ENCODE measurements at places on chromosomes 13 and 19.

DNA sequence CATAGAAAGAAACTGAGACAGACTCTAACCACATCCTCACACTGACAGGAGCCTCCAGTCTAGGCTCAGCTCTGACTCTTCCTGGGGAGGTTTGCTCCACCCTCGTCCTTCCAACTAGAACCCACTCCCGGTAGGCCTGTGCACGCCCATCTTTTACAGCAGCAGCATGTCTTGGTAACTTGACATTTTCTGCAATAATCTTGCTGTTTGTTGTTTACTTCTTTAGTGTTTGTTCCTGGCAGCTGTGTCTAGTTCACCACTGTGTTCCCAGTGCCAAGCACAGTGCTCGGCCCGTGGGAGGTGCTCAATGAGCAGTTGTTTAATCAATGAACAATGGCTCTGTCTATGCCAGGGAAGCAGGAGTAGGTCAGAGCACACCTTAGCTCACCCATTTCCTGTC lies 23.1 kb upstream of the ZNF729 start:
- DNase-seq, result no peak

- DNase-seq, result no peak
Observed at GRCh38 chr19:53422551-53422950, 9.2 kb upstream of the ZNF761 start.

- no peak for DNase-seq
Observed at GRCh38 chr19:46862974-46863632, 2.3 kb downstream of the ARHGAP35 start.

DNA sequence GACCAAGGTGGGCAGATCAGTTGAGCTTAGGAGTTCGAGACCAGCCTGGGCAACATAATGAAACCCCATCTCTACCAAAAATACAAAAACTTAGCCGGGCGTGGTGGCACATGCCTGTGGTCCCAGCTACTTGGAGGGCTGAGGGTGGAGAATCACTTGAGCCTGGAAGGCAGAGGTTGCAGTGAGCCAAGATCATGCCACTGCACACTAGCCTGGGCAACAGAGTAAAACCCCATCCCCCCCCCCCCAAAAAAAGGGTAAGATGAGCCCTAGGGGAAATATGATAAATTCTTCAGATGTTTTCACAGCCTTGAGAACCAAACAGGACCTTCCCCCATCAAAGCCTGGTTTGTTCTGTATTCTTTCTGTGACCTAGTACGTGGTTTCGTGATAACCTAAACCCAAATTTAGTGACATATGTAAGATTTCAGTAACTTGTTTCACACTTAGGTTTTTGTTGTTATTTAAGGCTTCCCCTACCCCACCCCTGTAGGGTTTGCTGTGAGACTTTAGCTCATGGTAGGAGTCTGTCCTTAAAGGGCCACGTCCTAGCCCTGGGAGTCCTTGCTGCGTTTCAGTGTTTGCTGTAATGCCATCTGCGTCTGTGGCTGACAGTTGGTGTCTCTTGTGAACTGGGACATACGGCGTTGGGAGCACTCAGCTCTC lies 49.6 kb downstream of the MYO9B start:
- DNase-seq, result peak; percentile 9

GRCh38 chr19:10255358-10255757 lies 3.3 kb downstream of the MRPL4 start:
- DNase-seq, result no peak

GRCh38 chr19:5927441-5927821 lies 13.4 kb downstream of the CAPS start:
- no peak for DNase-seq

DNA sequence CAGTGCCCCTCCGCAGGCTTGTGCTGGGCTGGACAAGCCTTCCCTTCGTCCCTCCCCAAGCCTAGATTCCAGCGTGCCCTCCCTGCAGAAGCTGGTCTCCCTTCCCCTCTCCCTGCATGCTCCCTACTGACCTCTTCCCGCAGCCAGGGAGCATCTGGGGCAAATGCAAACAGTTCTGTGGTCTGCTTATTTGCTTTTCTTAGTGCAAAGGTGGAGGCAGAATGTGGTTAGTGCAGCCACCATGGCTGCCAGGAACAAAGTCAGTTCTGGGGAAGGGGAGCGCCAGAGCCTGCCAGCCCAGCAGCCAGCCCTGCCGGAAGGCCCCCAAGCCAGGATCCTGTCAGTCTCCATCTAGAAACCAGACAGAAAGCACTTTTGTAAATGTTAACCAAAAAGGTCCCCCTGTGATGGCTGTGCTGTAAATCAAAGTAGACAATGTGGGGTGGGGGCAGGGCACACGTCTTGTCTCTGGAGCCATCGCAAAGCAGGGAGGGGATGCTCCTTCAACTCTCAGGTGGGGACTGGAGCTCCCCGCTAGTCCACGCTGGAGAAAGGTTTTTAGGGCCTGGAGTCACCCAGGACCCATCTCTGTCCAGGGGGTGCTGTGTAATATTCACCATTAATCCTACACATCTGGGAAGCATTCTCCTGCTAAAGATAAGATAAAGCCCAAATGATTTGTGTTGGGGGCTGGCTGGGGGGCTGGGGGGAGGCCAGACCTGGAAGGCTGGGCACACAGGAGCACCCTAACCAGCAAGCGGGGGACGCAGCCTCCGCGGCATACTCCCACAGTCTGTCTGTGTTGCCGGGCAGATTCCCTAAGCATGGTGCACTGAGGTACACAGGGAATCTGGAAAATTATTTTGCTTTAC lies 30.9 kb downstream of the SERP2 start:
- DNase-seq, result no peak

- no peak for DNase-seq
Observed at GRCh38 chr13:30565658-30566057, 52.1 kb upstream of the USPL1 start.

DNA sequence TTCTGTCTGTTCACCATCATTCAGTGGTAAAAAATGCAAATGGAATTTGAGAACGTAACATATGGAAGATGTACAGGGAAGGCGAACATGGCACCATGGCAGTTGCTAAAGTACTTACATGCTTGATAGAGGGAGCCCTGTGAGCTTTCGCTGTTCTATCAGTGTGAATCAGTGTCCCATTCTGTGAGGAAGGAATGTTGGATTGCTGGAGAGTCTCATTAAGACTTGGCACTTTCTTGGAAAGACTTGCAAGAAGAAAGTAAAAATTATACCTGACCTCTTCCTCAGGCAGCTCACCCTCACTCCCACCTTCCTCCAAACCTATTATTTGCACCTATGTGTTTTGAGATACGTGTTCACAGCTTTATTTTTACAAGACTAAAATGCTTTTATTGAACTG lies 43.5 kb downstream of the FREM2 start:
- no peak for DNase-seq

DNA sequence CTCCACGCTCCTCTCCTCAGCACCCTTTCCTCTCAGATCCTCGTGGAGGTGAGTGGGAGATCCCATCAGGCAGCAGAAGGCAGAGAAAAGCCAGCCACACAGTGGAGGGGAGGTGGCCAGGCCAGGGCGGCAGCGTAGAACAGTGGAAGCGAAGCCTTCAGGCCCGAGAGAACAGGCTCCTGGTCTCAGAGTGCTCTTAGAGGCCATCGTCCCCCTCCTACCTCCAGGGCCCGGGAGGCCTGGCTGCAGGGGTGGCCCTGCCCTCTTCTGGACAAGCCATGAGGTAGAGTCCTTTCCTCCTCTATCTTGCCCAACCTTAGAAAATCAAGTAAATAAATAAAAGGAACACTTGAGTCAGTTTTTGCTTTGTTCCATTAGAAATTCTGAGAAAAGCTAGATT lies 202.0 kb downstream of the KATNAL1 start:
- DNase-seq, result no peak

DNA sequence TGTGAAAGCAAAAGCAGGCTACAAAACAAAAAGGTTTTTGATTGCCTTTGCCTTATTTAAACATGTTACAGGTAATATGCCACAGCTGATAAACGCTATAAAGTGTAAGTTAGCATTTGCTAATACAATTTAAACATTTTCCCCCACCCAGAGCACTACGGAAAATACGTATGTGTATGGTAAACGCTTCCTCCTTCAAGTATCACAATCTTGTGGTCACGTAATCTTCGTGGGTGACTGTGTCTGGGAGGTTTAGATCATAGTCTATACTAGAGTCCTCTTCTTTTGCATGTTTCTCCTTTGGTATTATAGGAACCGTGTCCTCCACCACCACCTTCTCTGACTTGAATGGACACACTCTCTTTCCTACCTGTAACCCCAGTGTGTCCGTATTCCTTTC lies 38.1 kb upstream of the POSTN start:
- no peak for DNase-seq

DNA sequence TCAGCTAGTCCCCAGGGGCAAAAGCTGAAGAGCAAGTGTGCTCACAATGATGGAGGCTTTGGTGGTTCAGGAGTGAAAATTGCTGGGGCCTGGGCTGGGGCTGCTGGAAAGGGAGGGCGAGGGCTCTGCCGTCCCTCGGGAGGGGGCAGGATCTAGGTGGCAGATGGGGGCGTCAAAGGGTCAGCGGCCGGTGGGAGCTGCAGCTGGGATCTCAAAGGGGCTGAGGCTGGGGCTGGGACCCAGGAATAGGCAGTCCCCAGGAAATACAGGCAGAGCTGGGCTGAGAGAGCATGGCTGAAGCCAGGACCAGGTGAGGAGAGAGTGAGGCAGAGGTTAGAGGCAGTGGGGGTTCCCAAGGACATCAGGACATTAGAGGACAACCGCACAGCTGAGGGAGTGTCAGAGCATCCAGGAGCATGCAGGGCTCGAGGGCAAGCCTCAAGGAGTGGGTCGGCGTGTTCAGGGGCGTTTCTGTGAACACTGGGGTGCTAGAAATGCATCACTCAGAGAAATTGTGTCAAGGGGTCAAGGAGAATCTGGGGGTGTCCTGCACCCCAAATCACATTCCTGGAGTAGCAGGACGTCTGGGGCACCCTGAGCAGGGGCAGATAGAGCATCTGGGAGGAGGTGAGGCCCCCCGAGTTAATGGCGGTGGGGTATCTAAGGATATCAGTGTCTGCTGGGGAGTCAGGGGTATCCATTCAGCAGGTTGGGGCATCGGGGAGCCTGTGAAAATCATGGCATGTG lies 1.2 kb upstream of the SYNE4 start:
- no peak for DNase-seq

DNA sequence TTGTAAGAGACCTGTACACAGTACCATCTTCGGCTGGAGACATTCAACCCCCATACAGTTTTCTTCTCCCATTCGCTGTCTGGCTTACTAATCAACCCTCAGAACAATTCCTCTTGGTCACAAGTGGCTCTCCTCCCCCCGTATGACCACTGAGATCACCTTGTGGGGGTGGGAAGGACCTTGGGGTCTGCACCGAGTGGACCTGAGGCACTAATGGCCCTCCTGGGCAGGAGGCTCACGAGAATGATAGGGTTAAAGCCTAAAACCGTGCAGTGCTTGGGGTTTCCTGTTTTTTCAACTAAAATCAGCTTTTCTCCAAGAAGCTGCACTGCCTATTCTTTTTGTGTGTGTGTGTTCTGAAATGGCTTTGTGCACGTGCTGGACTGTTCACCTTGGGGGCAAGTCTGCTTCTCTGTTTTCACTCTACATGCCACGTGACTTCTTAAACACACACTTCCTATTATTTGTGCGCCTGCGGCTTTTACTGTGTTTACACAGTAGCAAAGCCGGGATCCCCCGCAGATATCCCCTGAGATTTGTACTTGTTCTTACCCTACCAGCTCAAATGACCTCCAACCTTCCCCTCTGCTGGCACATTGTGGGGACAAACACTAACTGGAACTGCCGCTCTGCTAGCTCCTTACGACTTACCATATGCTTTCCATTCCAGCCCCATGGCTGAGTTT lies 12.3 kb downstream of the RBM26 start:
- no peak for DNase-seq
